ENCODE measurements at places on chromosomes 7 and 10.

DNA sequence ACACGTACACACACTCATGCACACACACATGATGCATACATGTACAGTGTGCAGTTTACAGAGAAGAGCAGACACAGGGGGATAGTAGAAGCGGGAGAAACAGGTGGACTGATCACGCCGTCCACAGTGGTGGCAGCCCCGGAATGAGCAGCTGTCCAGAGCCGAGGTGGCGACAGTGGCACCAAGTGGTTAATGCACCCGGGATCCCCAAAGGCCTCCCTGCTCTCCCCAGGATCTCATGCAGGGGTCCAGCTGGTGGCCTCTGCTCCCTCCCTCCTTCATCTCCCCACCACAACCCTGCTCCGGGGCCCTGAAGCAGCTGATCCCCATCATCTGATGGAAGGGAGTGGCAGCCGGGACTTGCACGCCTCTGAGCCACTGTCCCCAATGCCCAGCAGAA is 29.7 kb downstream of the TMEM130 start:
- DNase-seq, result no peak

- no peak for DNase-seq
Measured at GRCh38 chr7:28768577-28769147, 189.5 kb downstream of the TRIL start.

DNA sequence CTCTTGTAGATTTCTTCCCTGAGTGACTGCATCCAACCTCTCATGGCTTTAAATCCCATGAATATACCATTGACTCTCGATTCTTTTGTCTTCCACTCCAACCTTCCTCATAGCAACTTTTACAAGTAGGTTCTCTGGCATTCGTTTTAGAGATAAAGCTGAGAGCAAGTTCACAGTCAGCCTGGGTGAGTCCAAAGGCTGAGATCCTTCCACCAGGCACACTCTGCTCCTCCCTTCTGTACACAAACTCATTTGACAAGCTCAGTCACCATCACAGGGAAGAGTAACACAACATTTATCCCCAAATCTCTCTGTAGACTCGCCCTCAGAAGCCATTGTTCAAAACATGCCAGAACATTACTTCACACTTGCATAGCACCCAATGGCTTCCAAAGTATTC is 10.9 kb downstream of the CTTNBP2 start:
- no peak for DNase-seq

DNA sequence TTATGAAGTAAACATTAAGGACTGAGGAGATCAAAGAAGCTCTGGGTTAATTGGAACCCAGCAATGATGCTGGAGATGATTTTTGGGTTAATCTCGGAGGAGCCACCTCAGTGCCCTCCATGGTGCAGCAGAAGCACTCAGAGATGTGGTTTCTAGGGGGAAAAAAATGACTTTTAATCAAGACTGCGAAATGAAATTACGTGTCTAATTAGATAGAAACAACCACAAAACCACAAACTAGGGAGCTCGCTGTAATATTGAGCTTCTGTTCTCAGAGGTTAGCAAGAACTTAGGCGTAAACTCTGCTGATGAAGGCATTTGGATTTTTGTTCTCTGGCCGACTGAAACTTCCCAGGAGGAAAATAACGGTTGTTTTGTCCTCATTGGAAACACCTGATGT is 319.0 kb downstream of the GRID1 start:
- DNase-seq, result no peak

- DNase-seq, result no peak
Measured at GRCh38 chr7:36958111-36958733, 233.9 kb upstream of the AOAH start.

DNA sequence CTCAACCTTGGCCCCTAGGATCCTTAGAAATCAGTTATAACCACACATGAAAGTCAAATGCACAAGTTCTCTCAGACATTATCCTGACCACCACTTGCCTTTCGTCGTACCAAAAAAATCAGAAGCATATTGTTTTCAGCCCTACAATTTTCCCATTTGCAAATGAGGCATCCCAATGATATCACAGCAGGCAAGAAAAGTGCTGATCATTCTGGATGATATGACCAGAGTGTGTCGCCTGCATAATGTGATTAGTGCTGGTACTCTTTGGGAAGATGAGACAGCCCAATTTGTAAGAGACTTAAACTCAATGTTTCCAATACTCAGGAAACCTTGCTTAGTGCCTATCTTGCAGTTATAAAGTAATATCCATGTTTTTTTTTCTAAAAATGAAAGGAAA is 168.0 kb downstream of the SORCS1 start:
- DNase-seq, result no peak

DNA sequence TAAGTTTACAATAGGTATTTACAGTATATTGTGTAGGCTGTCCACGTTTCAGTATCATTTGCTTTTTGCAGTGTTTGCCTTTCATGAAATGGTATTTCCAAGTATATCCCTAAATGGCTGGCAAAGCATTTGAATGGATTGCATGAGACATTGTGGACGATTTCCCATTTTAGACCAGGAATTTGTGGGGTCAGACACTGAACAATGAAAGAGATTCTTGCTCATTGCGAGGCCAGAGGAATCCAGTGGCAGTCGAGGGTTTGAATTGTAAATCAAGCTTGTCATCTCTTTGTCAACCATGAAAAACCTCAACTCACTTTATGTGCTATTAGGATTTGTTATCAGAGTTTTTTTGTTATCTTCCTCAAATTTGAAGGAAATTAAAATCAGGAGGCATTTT is 70.8 kb downstream of the CREB5 start:
- no peak for DNase-seq

DNA sequence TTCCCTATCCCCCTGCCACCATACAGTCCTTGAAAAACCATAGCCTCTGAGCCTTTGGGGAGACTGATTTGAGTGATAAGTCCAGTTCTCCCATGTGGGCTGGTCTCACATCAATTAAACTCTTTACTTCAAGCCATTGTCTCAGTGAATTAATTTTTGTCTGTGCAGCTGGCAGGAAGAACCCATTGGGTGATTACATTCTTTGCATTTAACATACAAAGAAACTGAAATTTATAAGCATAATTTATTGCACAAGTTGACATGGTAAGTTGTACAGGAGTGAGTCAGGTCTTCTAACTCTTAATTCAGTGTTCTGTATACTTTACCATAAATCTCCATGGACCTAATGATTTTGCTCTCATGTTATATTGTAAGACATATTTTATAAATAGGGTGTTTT is 1613.0 kb upstream of the LRRTM3 start:
- DNase-seq, result no peak

DNA sequence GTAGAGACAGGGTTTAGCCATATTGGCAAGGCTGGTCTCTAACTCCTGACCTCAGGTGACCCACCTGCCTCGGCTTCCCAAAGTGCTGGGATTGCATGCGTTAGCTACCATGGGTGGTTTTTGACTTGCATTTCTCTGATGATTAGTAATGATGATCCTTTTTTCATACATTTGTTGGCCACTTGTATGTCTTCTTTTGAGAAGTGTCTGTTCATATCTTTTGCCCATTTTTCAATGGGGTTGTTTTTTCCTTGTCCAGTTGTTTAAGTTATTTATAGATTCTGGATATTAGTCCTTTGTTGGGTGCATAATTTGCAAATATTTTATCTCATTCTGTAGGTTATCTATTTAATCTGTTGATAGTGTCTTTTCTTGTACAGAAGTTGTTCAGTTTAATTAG is 4.3 kb upstream of the OR13A1 start:
- DNase-seq, result no peak

GRCh38 chr10:43109671-43110249 is 28.5 kb upstream of the CSGALNACT2 start:
- DNase-seq, result no peak

- DNase-seq, result no peak
Measured at GRCh38 chr7:78018641-78019446, 220.3 kb downstream of the PHTF2 start.

DNA sequence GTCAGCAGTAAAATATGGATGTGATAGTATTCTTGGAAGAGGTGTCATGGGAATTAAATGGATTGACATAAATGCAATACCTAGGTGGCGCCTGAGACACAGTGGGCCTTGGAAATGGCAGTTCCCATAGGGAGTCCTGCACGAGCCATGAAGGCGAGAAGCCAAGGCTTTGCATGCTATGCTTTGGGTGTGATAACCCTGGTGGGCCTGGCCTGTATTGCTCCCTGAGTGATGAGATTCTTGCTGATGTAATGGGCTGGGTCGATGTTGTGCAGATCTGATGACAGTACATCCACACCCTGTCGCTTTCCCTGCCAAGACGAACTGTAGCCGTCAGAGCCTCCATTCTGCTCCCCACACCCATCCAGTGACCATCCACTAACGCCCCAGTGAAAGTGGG is 46.4 kb downstream of the CREB5 start:
- DNase-seq, result no peak

GRCh38 chr7:136074843-136075242 is 97.7 kb upstream of the MTPN start:
- peak; percentile 23 for DNase-seq

GRCh38 chr7:118777308-118777707 is 552.8 kb downstream of the ANKRD7 start:
- no peak for DNase-seq

GRCh38 chr10:132048294-132048667 is 17.5 kb upstream of the JAKMIP3 start:
- no peak for DNase-seq

DNA sequence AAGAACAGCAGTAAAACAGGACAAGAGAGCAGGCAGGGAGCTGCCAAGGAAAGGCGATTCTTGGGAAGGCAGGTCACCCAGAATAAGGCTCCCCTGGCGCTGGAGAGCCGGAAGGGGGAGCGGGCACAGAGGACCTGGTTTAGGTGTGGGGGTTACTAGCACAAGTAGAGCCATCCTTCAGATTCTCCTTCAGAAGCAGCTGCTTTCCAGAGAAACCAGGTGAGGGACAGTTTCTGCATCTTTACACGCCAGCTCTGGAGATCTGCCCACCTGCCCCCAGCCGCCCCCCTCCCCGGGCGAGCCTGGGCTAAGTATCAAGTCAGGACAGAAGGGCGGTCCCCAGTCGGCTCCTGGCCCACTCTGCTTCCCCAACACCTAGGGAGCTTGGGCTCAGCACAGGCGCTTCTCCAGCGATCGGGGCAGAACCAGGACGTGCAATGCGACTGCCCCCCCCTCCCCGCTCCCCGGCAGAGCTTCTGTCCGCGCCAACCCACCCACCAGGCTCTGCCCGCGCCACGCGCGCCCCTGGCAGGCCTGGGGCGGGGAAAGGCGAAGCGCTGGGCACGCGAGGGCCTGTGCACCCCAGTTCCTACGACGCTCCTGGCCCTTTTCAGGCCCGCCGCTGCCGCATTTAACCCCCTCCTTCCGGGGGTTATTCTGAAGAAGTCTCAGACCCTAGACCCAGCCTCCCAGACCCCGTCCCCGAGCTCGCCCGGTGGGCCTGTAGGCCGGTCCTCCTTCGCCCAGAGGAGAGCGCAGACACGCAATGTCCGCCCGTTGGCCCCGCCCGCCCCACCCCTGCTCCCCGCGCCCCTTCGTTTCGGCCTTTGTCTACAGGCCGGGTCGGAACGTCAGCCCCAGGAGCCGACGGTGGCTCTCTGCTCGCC is 4.4 kb upstream of the EN2 start:
- DNase-seq, result no peak

- DNase-seq, result no peak
Measured at GRCh38 chr7:24299192-24299591, 15.2 kb downstream of the NPY start.

- no peak for DNase-seq
Measured at GRCh38 chr7:27119412-27119911, 11.1 kb downstream of the HOXA4 start.

DNA sequence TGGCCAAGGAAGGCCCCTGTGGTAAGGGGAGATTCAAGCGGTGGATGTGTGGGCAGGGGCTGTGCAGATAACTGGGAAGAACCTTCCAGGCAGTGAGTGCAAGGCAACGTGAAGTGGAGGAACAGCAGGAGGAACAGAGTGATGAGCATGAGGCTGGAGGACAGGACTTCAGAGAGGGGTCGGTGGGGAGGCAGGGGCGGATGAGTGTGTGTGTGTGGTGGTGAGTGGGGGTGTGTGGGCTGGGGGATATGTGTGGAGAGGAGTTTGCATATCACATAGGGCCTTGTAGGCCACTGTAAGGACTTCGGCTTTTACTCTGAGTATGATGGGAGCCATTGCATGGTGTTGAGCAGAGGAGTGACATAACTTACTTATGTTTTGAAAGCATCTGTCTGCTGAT is 73.8 kb downstream of the SYPL1 start:
- no peak for DNase-seq

DNA sequence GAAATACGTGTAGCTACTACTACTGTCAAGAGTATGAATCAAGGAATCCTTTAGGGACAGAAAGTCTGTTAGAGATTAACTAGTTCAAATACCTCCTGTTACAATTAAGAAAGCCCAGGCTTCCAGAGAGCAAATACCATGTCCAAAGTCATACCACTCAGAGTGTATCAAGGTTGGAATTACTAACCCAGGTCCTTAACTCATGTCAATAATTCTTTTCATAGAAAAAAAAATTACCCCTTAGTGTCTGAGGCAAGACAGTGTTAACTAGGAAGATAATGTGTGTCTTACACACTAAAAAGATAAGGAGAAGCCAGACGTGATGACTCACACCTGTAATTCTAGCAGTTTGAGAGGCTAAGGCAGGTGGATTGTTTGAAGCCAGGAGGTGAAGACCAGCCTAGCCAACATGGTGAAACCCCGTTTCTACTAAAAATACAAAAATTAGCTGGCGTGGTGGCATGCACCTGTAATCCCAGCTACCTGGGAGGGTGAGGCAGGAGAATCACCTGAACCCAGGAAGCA is 423.4 kb downstream of the SORCS1 start:
- DNase-seq, result no peak

DNA sequence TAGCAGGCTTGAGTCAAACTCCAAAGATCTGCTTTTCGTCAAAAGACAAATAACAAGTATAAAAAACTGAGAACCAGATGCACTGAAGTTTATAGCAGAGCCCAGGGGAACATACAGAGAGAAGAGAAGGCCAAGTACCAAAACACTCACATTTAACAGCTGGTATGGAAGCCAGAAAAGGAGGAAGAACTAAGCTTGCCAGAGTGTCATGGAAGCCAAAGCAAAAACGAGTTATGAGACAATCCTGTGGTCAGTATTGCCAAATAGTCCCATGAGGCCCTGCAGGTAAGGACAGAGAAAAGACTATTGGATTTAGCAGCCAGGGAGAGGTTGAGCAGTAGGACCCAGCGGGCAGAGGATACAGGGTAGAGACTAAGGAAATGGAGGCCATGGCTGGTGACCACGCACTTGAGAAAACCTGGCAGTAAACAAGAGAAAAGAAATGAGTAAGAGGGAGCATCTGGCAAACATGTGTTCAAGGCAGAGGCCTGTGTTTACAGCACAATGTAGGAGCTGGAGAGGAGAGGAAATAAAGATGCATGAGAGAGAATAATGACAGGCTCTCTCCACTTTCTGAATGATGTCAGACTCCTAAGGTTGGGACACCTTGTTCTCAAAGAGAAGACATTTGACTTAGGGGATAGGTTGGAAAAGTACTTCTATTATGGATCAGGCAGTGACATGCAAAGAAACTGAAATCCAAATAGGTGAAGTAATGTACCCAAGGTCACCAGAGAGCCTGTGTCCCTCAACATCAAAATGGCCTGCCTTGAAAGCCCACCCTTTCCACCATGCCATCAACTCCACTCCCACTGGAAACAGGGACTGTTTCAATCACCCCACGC is 9.1 kb downstream of the CREB3L2 start:
- DNase-seq, result no peak
